ENCODE measurements at places on chromosomes 2 and 18. TPM values are rescaled to one million over a fixed set of nuclear protein-coding genes. Genes with fewer than 3 reads are reported as not detected.

- DNase-seq, result no peak
- no peaks in the 10 kb centered on the region for H3K27me3 ChIP-seq
- no peak overlapping the region for H3K27ac ChIP-seq
Observed at GRCh38 chr2:143720095-143720664, 591.0 kb downstream of the ARHGAP15 start.

GRCh38 chr2:240302041-240302440 lies 133.4 kb upstream of the GPC1 start:
- no peaks in the 10 kb centered on the region for H3K4me1 ChIP-seq
- no peak overlapping the region for H3K4me3 ChIP-seq
- H3K36me3 ChIP-seq, result no peaks in the 10 kb centered on the region

DNA sequence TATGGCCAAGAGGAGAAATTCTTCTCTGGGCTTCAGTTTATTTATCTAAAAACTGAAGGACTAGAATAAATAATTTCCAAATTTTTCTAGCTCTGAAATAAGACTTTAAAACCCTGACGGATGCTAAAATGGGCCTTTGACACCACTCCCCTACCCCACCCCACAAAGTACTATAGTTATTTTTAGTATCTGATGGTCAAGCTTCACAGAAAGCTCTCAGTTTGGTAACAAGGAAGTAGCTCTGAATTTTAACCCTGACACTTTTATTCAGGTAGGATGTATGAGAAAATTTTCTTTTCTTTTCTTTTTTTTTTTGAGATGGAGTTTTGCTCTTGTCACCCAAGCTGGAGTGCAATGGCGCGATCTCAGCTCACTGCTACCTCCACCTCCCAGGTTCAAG lies 2.4 kb downstream of the RBKS start:
- DNase-seq, result no peak
- H3K27me3 ChIP-seq, result peaks cover 2% of the 10 kb centered on the region
- peaks cover 33% of the 10 kb centered on the region for H3K4me1 ChIP-seq
- H3K36me3 ChIP-seq, result peaks cover 8% of the 10 kb centered on the region
- no peak overlapping the region for H3K4me3 ChIP-seq
- H3K27ac ChIP-seq, result no peak overlapping the region

- peaks cover 4% of the 10 kb centered on the region for H3K27me3 ChIP-seq
- H3K27ac ChIP-seq, result no peak overlapping the region
- H3K36me3 ChIP-seq, result no peaks in the 10 kb centered on the region
- no peak for DNase-seq
Observed at GRCh38 chr2:152320814-152321213, 14.2 kb upstream of the FMNL2 start.

DNA sequence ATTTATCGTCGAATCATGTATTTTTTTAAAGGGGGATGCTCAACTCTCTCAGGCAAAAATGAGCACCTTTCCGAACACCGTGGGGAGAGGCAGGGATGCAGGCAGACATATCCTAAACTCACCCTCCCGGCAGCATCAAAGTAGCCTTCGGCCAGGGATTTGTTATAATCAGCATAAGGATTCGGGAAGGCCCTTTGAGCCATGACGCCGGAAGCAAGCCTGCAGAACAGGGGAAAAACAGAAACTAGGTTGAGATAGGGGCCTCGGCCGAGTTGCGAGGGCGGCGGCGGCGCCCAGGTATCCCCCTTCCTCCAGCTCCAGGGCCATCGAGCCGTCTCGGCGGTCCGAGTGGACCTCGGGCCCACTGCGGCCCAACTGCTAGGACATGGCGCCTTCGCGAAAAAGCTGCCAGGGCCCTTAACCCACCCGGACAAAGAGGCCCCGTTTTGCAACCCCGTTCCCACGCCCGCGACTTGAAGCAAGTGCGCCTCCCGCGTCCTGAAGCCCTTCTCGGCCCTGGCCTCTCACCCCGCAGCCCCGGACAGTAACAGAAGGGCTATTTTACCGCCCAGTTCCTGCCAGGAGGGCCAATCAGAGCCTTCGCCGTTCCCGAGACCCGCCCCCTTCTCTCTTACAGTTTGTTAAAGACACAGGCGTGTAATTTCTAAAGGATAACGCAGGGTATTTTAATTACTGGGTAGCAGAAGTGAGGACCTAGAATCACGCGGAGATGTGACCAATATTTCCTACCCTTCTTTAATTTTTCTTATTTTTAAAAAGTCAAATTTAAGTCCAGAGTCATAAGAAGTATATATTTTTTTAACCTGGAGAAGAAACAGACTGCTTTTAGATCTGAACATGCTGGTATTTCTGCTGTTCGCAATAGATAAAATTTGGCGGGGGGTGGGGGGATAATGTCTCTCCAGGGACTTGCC lies at the start of gene LANCL1:
Gene LANCL1, minus strand, starts transcription at position 566 of the 935 bp plus-strand sequence. Its CDS starts 363 bp downstream, at position 203.
- peaks cover 30% of the 10 kb centered on the region for H3K4me1 ChIP-seq
- H3K36me3 ChIP-seq, result peaks cover 18% of the 10 kb centered on the region
- peak within 1 kb of the TSS; percentile 96 for H3K4me3 ChIP-seq
- DNase-seq, result peak; percentile 90
- H3K27me3 ChIP-seq, result no peaks in the 10 kb centered on the region

DNA sequence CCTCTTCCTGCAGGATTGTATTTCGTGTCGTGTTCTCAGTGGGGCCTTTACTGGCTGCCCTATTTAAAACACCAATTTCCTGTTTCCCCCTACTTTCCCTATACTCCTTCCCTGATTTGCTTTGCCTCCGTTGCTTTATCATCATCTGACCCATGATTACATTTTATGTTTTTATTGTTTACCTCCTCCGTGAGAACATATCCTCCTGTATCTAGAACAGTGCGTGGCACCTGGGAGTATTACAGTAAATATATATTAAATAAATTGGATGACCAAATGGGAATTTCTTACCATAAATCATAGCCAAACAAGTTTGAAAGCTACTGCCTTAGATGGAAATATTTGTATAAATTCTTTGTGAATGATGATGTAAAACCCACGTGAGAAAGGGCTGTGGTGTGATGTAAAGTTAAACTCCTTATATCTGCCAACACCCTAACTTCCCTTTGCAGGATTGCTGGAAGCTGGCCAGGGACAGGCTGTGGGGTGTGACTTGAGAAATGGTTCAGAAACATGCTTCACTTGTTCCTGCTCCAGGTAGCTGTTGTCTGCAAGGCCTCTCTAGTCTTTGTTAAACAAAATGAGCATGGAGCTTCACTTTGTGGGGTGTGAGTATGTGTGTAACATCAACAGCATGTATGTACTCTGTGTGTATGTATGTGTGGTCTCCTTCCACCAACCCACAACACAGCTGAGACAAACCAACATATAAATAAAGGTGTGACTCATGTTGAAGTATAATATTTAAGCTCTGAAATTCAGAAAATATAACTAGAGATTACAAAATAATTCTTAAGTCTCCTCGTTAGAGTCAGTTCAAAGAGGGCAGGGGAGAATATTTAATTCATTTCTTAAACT lies 40.3 kb downstream of the LHCGR start:
- no peaks in the 10 kb centered on the region for H3K4me1 ChIP-seq
- no peak overlapping the region for H3K4me3 ChIP-seq
- DNase-seq, result no peak
- no peaks in the 10 kb centered on the region for H3K36me3 ChIP-seq
- H3K27ac ChIP-seq, result no peak overlapping the region

GRCh38 chr2:225270861-225271260 lies 128.6 kb upstream of the NYAP2 start:
- H3K27ac ChIP-seq, result no peak overlapping the region
- H3K4me1 ChIP-seq, result no peaks in the 10 kb centered on the region
- no peaks in the 10 kb centered on the region for H3K36me3 ChIP-seq
- no peak overlapping the region for H3K4me3 ChIP-seq

DSG1 gene
- total RNA-seq, result not detected

ACADL gene
- total RNA-seq, result not detected

DNA sequence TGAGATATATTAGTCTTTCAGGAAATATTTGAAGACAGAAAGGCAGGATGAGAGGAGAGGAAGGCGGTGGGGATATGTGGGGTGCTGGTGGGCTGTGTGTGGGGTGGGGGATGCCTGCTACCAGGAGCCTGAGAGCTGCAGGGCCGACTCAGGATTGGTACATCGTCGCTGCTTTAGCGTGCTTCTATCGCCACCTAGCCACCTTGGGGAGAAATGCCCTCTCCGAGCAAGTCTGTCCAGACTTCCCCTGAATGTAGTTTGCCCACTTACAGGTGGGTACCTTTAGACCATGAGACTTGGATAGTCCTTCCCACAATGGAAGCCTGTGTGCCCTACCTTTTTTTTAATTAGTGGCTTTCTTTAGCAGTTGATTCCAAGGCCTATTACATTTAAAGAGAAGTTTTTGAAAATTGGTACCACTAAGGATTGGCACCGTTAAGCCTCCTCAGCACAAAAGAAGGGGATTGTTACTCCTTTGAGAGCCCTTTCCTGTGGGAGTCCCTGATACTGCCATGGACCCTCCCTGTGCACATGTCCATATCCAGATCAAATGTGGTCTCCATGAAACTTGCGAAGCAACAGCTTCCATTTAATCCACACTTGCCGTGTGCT lies 114.1 kb upstream of the NDUFV2 start:
- H3K4me3 ChIP-seq, result no peak overlapping the region
- peak; percentile 71 for DNase-seq
- no peaks in the 10 kb centered on the region for H3K36me3 ChIP-seq
- no peaks in the 10 kb centered on the region for H3K4me1 ChIP-seq

DNA sequence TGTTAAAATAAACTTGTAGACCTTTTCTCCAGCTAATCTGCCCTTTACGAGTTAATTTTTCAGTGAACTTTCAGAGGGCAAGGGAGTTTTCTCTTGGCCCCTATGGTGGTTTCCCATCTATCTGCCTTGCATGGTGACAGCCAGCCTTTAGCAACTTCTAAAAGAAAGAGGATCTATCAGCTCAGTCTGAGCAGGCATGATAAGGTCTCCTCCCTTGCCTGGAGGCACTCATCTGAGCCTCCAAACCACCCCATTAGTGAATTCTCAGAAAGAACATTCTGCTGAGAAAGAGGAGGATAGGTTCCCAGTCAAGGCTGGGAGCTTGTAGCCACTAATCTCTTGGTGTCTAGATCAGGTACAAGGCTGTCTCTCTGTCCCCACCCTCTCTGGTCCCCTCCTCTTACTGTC lies 10.7 kb upstream of the GYPC start:
- DNase-seq, result peak; percentile 6
- H3K36me3 ChIP-seq, result no peaks in the 10 kb centered on the region
- no peaks in the 10 kb centered on the region for H3K27me3 ChIP-seq
- H3K4me1 ChIP-seq, result peaks cover 4% of the 10 kb centered on the region
- no peak overlapping the region for H3K27ac ChIP-seq
- H3K4me3 ChIP-seq, result no peak overlapping the region

- DNase-seq, result no peak
- peaks cover 67% of the 10 kb centered on the region for H3K36me3 ChIP-seq
- no peak overlapping the region for H3K27ac ChIP-seq
- no peaks in the 10 kb centered on the region for H3K27me3 ChIP-seq
- no peak overlapping the region for H3K4me3 ChIP-seq
Observed at GRCh38 chr2:206031162-206031784, 54.7 kb downstream of the INO80D start.

DNA sequence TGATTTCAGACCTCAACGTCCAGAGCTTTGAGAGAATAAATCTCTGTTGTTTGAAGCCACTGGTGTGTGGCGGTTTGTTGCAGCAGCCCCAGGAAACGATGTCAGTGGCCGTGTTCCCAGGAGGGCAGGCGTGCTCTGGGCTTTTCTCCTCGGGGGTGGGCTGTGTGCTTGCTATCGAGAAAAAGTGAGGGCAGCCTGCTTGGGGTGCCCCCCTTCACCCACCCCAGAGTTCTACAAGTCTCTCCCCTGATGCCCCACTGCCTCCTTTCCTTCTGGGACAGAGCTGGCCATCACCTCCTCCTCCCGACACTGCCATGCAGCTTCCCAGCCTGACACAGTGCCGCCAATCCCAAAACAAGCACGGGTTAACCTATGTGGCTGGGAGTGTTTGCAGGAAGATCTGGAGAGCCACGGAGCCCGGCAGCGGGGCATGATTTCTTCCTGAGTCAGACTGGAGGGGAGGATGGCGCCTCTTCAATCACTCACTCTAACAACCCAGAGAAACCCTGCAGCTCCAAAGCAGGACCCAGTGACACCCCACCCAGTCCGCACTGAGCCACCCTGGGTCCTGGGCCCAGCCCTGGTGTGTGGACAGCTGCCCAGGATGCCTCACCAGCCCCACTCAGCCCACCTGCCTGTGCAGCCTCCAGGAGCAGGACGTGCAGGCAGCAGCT lies 213.7 kb upstream of the RAB6C start:
- H3K4me3 ChIP-seq, result no peak overlapping the region
- H3K27ac ChIP-seq, result no peak overlapping the region
- no peak for DNase-seq
- H3K4me1 ChIP-seq, result no peaks in the 10 kb centered on the region

VWC2L gene
- total RNA-seq, result not detected

MROH2A gene
- total RNA-seq, result not detected

GRCh38 chr2:147067136-147067535 lies 777.7 kb upstream of the ACVR2A start:
- no peaks in the 10 kb centered on the region for H3K4me1 ChIP-seq
- H3K27ac ChIP-seq, result no peak overlapping the region
- no peaks in the 10 kb centered on the region for H3K27me3 ChIP-seq
- no peak for DNase-seq

GRCh38 chr2:32910883-32911598 lies 35.7 kb upstream of the LTBP1 start:
- no peaks in the 10 kb centered on the region for H3K36me3 ChIP-seq
- H3K4me1 ChIP-seq, result no peaks in the 10 kb centered on the region
- DNase-seq, result no peak
- H3K27me3 ChIP-seq, result no peaks in the 10 kb centered on the region
- no peak overlapping the region for H3K27ac ChIP-seq

AQP12A gene
- total RNA-seq, result not detected

HOXD13 gene
- total RNA-seq, result not detected

DNA sequence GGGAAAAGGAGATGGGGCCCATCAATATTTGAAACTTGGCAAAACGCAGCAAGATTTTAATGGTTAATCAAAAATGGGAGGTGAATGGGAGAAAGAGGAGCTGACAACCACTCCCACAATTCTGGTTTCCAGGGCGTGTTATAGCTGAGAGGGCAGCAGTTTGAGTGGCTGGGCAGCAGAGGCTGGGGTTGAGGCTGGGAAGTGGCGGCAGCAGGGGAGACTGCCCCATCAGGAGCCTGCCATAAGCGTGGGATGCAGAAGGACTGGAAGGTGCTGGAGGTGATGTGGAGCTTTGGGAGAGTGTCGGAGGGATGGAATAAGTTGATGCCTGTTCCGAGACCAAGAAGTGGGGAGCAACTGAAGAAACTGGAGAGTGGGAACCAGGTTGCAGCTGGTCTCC lies 48.9 kb upstream of the SH3RF3 start:
- no peak overlapping the region for H3K27ac ChIP-seq
- H3K36me3 ChIP-seq, result no peaks in the 10 kb centered on the region
- H3K4me3 ChIP-seq, result no peak overlapping the region
- DNase-seq, result no peak
- no peaks in the 10 kb centered on the region for H3K4me1 ChIP-seq

AKAIN1 gene
- total RNA-seq, result not detected

LIMS3 gene
- 0.97 TPM for total RNA-seq

TCF23 gene
- total RNA-seq, result not detected
